ENCODE measurements at places on chromosomes 2 and 18. TPM values are rescaled to one million over a fixed set of nuclear protein-coding genes. Genes with fewer than 3 reads are reported as not detected.

- H3K4me3 ChIP-seq: no peak overlapping the region
- H3K27ac ChIP-seq: no peak overlapping the region
- no peaks in the 10 kb centered on the region for H3K4me1 ChIP-seq
- no peaks in the 10 kb centered on the region for H3K27me3 ChIP-seq
- no peak for DNase-seq
Measured at GRCh38 chr18:72542984-72543356, 1.2 kb downstream of the CBLN2 start.

- DNase-seq: no peak
- no peaks in the 10 kb centered on the region for H3K4me1 ChIP-seq
- H3K4me3 ChIP-seq: no peak overlapping the region
- H3K27ac ChIP-seq: no peak overlapping the region
- H3K36me3 ChIP-seq: no peaks in the 10 kb centered on the region
- H3K27me3 ChIP-seq: peaks cover 70% of the 10 kb centered on the region
Measured at GRCh38 chr2:15944325-15945017, 4.1 kb downstream of the MYCN start.

- no peaks in the 10 kb centered on the region for H3K36me3 ChIP-seq
- H3K27ac ChIP-seq: no peak overlapping the region
- H3K4me1 ChIP-seq: peaks cover 58% of the 10 kb centered on the region
- H3K27me3 ChIP-seq: no peaks in the 10 kb centered on the region
- no peak overlapping the region for H3K4me3 ChIP-seq
Measured at GRCh38 chr2:233418761-233419546, 64.7 kb downstream of the DGKD start.

- H3K36me3 ChIP-seq: no peaks in the 10 kb centered on the region
- H3K4me1 ChIP-seq: no peaks in the 10 kb centered on the region
- H3K27ac ChIP-seq: no peak overlapping the region
- no peaks in the 10 kb centered on the region for H3K27me3 ChIP-seq
Measured at GRCh38 chr2:200239216-200239615, 67.3 kb upstream of the SPATS2L start.

DNA sequence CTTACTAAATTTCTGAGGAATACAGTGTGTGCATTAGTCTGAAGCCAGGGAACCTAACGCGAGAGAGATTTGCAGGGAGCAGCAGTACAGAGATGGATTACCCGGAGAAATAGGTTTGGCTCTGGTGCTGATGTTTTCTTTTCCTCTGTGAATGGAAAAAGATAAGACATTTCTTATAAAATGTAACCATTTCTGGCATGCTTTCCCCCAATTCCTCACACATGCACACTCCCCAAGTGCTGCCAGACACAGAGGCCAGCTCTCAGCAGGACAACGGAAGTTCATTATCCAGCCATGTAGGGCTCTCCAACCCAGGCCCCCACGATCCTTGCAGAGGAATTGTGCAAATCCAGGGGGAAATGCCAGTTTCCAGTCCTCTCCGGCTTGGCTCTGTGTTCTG, 224.5 kb upstream of the MGAT5 start:
- no peak for DNase-seq
- no peak overlapping the region for H3K27ac ChIP-seq
- H3K4me1 ChIP-seq: no peaks in the 10 kb centered on the region
- H3K36me3 ChIP-seq: no peaks in the 10 kb centered on the region
- H3K4me3 ChIP-seq: no peak overlapping the region
- H3K27me3 ChIP-seq: peaks cover 75% of the 10 kb centered on the region

DNA sequence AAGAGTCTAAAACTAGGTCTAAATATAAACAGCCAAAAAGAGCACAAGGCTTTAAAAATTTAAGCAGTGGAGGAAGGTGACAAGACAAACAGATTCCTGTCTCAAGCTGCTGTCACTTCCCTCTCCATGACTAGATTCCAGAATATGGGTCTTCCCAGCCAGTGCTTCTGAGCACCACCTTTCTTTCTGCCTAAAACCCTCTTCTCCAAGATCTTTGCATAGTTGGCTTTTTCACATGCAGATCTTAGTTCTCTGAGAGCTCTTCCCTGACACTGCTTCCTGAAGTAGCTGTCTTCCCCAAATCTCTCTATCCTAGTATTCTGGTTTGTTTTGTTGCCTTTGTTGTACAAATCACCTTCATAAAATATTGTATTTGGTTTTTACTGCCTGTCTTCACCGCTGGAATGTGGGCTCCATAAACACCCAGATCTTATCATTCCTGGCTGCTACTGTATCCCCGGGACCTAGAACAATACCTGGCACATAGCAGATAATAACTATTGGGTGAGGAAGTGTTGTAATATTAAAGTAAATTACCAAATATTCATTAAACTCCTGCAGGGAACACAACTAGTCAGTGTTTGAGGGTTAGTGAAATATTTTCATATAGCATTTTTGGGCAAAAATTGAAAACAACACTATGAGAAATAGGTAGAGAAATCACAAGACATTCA, 150.2 kb downstream of the CCDC85A start:
- H3K36me3 ChIP-seq: no peaks in the 10 kb centered on the region
- peaks cover 3% of the 10 kb centered on the region for H3K27me3 ChIP-seq
- H3K27ac ChIP-seq: no peak overlapping the region
- H3K4me1 ChIP-seq: no peaks in the 10 kb centered on the region
- no peak for DNase-seq
- H3K4me3 ChIP-seq: no peak overlapping the region

TYMS gene
- 149 TPM for total RNA-seq

C2orf80 gene
- not detected for total RNA-seq
